PC-9 (cell line): ENCODE measurements at places on chromosomes 3 and 15. TPM values are rescaled to one million over a fixed set of nuclear protein-coding genes. Genes with fewer than 3 reads are reported as not detected.

DNA sequence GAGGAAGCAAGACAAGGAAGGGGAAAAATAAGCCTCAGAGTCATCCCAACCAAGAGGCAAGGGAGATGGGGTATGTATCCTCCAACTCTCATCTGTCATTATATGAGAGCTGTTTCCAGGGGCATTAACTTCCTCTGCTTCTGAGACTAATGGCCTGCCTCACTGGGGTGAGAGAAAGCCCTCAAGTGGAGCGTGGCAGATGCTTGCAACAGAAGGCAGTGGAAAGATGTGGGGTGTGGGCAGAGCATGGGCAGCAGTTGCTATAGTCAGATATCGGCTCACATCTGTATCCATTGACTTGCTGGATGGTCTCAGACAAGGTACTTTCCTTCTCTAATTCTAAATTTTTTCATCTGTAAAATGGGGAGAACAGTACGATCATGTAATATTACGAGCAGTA lies 81.7 kb upstream of the PLCL2 start:
- DNase-seq: no peak
- H3K36me3 ChIP-seq: no peaks in the 10 kb centered on the region
- peaks cover 8% of the 10 kb centered on the region for H3K4me1 ChIP-seq
- no peaks in the 10 kb centered on the region for H3K27me3 ChIP-seq

GRCh38 chr3:143502081-143502480 lies 346.2 kb downstream of the SLC9A9 start:
- DNase-seq: no peak
- no peaks in the 10 kb centered on the region for H3K4me1 ChIP-seq
- no peak overlapping the region for H3K27ac ChIP-seq

DNA sequence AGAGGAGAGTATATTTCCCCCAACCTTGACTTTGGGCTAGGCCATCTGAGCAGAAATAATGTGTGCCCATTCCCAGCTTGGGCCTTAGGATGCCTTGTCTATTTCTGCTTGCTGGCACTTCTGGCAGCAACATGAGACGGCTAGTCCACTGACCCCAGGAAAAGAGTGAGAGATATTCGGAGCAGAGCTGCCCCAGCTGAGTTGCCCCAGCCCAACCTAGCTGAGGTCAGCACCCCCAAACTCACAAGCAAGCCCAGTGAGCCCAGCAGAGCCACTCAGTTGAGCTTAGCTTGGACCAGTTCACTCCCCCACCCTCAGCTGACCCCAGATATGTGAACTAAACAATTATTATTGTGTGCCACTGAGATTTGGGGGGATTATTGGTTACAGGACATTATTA lies 20.2 kb downstream of the ITGA11 start:
- H3K4me3 ChIP-seq: no peak overlapping the region
- H3K36me3 ChIP-seq: no peaks in the 10 kb centered on the region
- no peaks in the 10 kb centered on the region for H3K4me1 ChIP-seq
- H3K27ac ChIP-seq: no peak overlapping the region
- H3K27me3 ChIP-seq: no peaks in the 10 kb centered on the region

- no peak overlapping the region for H3K4me3 ChIP-seq
- H3K4me1 ChIP-seq: no peaks in the 10 kb centered on the region
- no peaks in the 10 kb centered on the region for H3K27me3 ChIP-seq
- no peaks in the 10 kb centered on the region for H3K36me3 ChIP-seq
- DNase-seq: no peak
- H3K27ac ChIP-seq: no peak overlapping the region
Measured at GRCh38 chr3:36244728-36245127, 135.6 kb upstream of the STAC start.

GRCh38 chr3:127087441-127087840 lies 104.5 kb downstream of the PLXNA1 start:
- no peaks in the 10 kb centered on the region for H3K36me3 ChIP-seq
- H3K27me3 ChIP-seq: 0 out of 2 replicates have a peak, but pooled peaks cover 6% of the 10 kb centered on the region
- H3K4me1 ChIP-seq: peaks cover 4% of the 10 kb centered on the region; the same call in 1 of the 2 replicates
- no peak for DNase-seq

DNA sequence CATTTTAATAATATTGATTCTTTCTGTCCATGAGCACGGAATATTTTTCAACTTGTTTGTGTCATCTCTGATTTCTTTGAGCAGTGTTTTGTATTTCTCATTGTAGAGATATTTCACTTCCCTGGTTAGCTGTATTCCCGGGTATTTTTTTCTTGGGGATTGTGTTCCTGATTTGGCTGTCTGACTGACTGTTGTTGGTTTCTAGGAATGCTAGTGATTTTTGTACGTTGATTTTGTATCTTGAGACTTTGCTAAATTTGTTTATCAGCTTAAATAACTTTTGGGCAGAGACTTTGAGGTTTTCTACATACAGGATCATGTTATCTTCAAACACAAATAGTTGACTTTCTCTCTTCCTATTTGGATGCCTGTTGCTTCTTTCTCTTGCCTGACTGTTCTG lies 418.8 kb upstream of the ALCAM start:
- no peaks in the 10 kb centered on the region for H3K27me3 ChIP-seq
- H3K4me3 ChIP-seq: no peak overlapping the region
- no peaks in the 10 kb centered on the region for H3K4me1 ChIP-seq
- no peak overlapping the region for H3K27ac ChIP-seq

GRCh38 chr3:137300703-137301102 lies 342.9 kb downstream of the IL20RB start:
- no peak for DNase-seq
- H3K27me3 ChIP-seq: no peaks in the 10 kb centered on the region
- no peak overlapping the region for H3K27ac ChIP-seq
- no peaks in the 10 kb centered on the region for H3K36me3 ChIP-seq
- H3K4me1 ChIP-seq: no peaks in the 10 kb centered on the region

DNA sequence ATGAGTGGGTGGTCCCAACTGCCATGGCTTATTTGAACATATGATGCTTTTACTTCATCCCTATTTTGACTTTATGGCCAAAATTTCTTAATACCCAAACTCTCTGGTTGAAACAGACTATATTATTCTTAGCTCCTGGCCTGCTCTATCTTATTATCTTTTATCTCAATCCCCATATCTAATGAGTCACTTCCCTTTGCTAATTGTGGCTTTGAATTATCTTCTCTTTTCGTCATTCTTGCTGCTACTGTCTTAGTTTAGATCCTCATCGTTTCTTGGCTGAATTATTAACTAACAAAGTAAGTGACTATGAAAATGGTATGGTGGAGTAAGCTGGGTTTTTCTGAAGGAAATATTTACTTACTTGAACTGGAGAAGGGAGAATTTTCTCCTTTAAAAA lies 28.2 kb upstream of the DNAJC19 start:
- H3K4me1 ChIP-seq: no peaks in the 10 kb centered on the region
- no peaks in the 10 kb centered on the region for H3K36me3 ChIP-seq
- H3K27me3 ChIP-seq: no peaks in the 10 kb centered on the region
- no peak for DNase-seq
- H3K27ac ChIP-seq: no peak overlapping the region

- no peaks in the 10 kb centered on the region for H3K36me3 ChIP-seq
- H3K4me1 ChIP-seq: no peaks in the 10 kb centered on the region
- no peak within 1 kb of the TSS for H3K27ac ChIP-seq
- DNase-seq: no peak
Measured at GRCh38 chr3:130345487-130346079, at the start of gene COL6A5. COL6A5 (plus strand) TSS chr3:130345672; CDS start chr3:130373639, 27,967 bp downstream.

- no peak for DNase-seq
- no peaks in the 10 kb centered on the region for H3K4me1 ChIP-seq
- no peak overlapping the region for H3K27ac ChIP-seq
- H3K27me3 ChIP-seq: no peaks in the 10 kb centered on the region
- H3K4me3 ChIP-seq: no peak overlapping the region
Measured at GRCh38 chr3:168511428-168512014, 415.8 kb upstream of the GOLIM4 start.

DNA sequence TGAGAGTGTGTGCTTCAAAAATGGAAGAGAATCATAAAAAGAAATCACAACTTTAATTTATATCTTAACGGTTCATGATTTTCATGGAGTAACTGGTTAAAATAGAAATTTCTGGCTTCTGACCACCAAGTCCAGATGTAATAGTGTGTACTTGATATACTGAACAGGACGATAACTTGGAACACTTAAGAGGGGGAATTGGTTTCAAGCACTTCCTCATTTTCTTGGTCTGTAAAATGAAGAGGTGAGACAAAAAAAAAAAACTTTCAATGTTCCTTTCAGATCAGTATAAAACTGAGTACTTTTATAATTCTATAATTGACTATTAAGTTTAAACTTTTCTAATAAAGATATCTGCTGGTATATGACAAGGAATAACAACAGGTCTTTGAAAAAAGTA lies 64.0 kb upstream of the TRA2B start:
- no peak overlapping the region for H3K27ac ChIP-seq
- H3K36me3 ChIP-seq: no peaks in the 10 kb centered on the region
- no peak overlapping the region for H3K4me3 ChIP-seq
- H3K4me1 ChIP-seq: no peaks in the 10 kb centered on the region

GRCh38 chr3:37562876-37563275 lies 298.8 kb upstream of the CTDSPL start:
- H3K27ac ChIP-seq: no peak overlapping the region
- H3K4me3 ChIP-seq: no peak overlapping the region
- no peaks in the 10 kb centered on the region for H3K4me1 ChIP-seq
- peaks cover 44% of the 10 kb centered on the region for H3K27me3 ChIP-seq

Gene MME
- 1.7 and 2.1 TPM in 2 replicates for total RNA-seq

Gene ATP10A
- not detected in 2 replicates for total RNA-seq

Gene GOLGA8S
- 0.09 TPM in 1 of 2 replicates, not detected in the other for total RNA-seq

Gene SNAP23
- total RNA-seq: 47.1 and 65.8 TPM in 2 replicates

Gene TRH
- total RNA-seq: not detected in 2 replicates

Gene CYP19A1
- total RNA-seq: 0.94 TPM in 1 of 2 replicates, not detected in the other

Gene OR5H1
- total RNA-seq: not detected in 2 replicates
